ENCODE measurements at places on chromosomes 7 and 10.

GRCh38 chr7:127913686-127914085, 117.6 kb downstream of the LRRC4 start:
- no peak for DNase-seq

- no peak for DNase-seq
Observed at GRCh38 chr10:103064956-103065355, 128.1 kb downstream of the NT5C2 start.

DNA sequence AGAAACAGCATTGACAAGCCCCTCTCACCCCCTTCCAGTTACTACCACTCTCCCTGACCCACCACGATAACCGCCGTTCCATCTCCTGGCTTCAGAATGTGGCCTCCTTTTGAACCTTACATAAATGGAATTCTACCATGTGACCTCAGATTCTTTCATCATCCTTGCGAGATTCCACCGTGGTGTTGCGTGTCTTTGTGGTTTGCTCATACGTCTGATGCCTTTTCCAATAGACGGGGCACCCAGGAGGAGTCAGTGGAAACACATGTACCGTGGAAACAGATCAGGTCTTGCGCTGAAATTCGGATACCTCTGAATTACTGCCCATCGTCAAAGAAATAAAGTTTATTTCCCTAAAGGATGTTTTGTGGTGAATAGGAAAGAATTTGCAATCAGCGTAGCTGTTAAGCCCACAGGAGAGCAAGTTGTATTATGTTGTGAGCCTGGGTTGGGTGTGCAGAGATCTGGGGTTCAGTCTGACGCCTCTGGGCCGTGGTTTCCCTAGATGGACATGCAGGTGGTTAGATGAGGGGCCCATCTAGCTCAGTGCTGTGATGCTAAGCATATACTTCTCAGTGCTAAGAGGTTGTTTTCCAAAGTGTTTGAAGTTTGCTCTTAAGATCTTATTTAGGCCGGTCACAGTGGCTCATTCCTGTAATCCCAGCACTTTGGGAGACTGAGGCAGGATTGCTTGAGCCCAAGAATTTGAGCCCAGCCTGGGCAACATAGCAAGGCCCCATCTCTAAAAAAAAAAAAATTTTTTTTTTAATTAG, 29.1 kb downstream of the GTF2IRD1 start:
- peak; percentile 96 for DNase-seq

DNA sequence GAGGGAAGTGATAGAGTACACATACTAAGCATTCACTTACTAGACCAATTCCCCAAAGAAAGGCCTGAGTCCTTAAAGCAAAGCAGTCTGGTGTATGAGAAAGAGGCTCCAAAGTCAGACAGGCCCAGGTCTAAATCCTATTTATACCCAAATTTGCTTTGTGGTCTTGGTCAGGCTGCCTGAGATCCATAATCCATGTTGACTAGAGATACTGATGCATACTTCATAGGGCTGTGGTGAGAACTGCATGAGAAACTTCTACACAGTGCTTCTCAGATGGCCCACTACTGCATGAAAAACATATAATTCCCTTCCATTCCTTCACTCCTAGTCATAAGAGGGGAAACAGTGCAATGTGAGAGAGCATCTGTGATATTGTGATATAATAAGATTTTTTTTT, 81.6 kb upstream of the SP4 start:
- DNase-seq, result no peak

GRCh38 chr10:50325449-50326171, 74.3 kb upstream of the ASAH2 start:
- peak; percentile 96 for DNase-seq

- DNase-seq, result no peak
Observed at GRCh38 chr7:120925392-120925791, 25.2 kb upstream of the ING3 start.

DNA sequence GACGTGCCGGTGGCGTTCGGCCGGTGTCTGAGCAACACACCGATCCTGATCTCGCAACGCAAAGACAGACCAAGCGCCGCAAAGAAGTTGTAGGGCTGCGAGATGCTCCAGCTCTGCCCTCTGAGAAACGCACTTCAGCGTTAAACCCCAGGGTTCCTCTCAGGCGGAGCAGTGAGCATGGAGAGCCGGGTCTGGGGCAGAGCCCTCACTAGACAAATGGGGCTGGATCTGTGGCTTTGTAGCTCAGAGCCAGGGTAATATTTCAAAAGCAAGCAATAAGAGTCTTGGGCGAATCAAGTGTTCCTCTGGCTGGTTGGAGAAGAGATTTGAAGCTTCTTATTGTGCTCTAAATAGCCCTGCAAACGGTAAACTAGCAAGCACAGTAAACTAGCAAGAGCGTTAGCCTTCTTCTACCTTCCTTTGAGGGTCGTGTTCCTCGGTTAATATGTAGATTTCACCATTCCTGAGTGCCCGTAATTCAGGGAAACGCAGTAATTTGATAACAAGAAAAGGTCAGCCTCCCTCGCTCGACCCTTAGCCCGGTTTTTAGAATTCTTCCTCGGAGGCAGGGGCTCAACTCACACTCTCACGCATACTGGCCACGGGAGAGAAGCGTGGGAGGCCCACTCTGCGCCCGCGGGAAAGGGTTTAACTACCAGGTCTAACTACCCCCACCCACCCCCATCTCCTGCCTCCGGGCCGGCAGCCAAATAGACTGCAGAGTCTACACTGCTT, 6.7 kb downstream of the SKAP2 start:
- no peak for DNase-seq

- DNase-seq, result no peak
Observed at GRCh38 chr10:47325303-47326291, 3.3 kb downstream of the GDF2 start.

- no peak for DNase-seq
Observed at GRCh38 chr10:3152566-3152935, 20.0 kb downstream of the PITRM1 start.

DNA sequence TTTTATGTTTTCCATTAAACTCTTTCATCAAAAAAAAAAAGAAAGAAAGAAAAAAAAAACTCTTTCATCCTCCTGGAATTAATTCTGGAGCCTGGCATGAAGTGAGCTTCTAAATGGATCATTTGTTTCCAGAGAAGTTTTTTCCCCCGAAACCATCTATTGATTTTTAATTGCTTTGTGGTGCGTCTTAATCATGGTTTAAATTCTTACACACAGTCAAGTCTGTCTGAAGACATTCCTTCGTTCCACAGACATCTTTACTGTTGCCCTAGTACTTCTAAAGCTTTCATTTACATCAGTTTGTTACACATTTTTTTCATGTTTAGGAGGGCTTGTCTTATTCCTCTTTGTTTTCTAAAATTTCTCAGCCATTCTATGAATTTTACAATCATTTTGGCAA, 493.4 kb upstream of the FOXK1 start:
- no peak for DNase-seq

DNA sequence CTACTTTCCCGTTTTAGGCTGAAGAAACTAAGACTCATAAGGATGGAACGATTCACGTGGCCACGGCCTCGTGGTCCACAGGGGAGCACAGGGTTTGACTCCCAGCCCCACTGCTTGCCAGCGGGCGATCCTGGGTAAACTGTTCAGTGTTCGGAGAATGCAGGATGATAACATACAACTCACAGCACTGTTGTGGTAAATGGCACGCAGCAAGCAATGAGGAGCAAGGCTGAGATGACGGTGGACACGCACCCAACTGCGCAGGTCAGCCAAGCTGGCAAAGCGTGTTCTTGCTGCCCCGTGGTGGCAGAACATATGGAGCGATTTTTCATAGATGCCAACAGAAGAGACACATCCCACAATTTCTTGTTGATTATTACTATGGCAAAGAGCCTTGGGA, 272.7 kb downstream of the DNAJB6 start:
- DNase-seq, result no peak

DNA sequence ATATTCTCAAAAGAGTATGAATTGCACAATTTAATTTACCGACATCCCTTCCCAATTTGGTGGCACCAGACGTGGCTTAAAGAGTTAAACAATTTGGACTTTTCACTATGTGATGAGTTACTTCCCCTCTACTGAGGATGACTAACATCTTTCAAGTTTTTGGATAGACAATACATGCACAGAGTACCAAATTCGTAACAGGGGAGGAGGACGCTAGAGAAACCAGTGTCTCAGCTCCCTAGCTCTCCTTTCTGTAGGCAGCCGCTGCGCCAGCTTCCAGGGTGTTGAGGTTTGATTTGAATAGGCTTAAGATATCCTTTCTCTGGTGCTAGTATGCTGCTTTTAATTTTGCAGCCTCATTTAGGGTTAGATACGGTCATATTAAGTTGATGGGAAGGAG, 69.2 kb downstream of the GNA12 start:
- DNase-seq, result no peak

DNA sequence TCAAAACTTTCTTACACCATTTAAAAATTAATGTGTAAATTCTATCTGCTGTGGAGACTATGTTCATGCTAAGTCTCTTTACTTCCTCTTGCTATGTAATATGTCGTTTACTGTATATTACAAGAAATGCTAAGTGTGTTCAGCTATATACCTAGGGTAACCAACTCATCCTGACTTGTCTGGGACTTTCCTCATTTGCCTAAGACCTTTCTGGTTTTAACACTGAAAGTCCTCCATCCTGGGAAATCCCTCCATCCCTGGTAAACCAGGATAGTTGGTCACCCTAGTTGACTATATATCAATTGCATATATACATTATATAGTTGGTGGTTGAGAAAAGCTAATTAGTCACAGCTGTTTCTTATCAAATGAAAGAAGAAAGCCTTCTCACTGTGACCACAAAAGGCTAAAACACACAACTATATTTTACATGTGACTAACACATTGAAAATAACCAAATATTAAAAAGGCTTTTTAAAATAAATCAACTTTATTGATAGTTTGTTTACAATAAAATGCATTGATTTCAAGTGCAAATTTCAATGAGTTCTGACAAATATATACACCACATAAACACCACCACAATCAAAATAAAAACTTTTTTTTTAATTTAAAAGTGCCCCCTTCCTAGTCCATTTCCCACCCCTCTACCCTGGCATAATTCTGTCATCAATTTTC, 167.7 kb upstream of the INHBA start:
- DNase-seq, result peak; percentile 74

DNA sequence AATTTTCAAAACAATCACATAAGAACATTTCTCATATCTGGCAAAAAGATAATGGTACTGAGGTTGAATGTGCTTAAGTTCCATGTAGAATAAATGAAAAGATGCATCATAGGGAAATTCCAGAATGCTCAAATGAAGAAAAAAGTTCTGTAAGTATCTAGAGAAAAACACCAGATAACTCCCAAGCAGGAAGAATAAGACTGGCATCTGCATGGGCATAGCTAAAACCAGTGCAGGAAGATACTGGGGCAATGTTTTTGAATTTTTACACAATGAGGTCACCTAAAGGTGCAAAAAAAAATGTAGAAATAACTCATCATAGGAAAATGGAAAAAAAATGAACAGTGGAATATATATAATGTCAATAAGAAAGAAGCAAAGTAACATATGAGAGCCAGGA, 275.2 kb downstream of the BAMBI start:
- DNase-seq, result no peak

GRCh38 chr7:88789480-88790064, 6.0 kb downstream of the TEX47 start:
- peak; percentile 18 for DNase-seq

DNA sequence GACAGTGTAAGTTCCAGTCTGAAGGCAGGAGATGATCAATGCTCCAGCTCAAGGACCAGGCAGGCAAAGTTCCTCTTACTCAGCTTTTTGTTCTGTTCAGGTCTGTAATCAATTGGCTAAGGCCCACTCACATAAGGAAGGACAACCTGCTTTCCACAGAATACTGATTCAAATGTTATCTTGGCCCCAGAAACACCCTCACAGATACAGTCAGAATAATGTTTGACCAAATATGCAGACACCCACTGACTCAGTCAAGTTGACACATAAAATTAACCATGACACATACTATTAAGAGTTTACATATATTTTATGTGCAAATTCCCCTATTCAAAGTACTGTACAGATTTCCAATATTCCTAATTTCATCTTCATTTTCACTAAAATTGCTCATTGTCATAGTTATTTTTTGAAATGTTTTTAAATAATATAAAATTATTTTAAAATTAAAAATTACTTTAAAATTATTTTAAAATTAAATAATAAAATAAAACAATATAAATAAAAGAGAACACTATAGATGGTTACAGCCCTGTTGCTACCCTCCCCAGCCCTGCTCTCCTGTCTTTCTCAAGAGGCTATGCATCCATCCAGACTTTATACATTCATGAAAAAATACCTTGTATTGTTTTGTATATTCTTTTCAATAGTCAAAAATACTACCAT, 59.4 kb downstream of the RAB11FIP2 start:
- DNase-seq, result peak; percentile 20

DNA sequence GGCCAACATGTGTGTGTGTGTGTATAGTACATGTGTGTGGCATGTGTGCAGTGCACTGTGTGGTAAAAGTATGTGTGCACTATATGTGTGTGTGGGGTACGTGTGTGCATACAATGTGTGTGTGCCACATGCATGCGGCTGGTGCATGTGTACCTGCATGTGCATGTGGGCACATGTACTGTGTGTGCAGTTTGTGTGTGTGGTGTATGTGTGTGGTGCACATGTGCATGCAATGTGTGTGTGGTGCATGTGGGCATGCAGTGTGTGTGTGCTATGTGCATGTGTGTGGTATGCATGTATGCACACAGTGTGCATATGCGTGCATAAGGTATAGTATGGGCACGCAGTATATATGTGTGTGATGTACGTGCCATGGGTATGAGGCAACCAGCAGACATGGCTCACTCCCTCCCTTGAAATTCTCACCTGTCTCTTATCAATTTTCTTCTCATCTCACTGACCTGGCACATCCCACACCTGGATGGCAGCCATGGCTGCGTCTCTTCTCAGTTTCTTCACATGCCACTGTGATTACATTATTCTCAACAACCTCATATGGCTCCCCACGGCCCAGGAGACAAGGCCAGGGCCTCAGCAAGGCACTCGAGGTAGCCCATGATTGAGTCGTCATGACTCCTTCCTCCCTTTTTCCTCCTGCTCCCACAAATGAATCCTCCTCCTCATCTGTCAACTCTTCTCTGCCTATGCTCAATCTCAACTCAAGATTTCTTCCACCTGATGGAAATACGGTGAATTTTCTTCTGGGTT, 57.0 kb downstream of the NUDCD3 start:
- DNase-seq, result no peak

DNA sequence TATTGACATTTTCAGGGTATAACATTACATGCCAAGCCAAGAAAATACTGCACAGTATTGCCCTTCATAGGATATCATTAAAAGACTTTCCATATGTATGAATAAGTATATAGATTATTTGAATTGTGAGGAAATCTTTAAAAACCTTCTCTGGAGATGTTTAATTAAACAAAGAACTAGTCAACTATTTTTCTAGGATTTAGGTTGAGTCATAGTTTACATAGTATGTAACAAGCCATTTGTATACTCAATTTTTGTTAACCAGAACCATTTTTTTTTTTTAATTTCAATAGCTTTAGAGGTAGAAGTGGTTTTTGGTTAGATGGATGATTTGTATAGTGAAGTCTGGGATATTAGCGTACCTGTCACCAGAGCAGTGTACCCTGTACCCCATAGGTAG, 151.2 kb upstream of the ASAH2 start:
- no peak for DNase-seq

- no peak for DNase-seq
Observed at GRCh38 chr7:95404316-95404865, 8.2 kb upstream of the PON3 start.

GRCh38 chr10:31374146-31374696, 55.2 kb downstream of the ZEB1 start:
- DNase-seq, result peak; percentile 28
